ENCODE measurements at places on chromosomes 2 and 18. TPM values are rescaled to one million over a fixed set of nuclear protein-coding genes. Genes with fewer than 3 reads are reported as not detected.

The GALM gene
- 18.0 TPM for total RNA-seq

The RAB6C gene
- not detected for total RNA-seq

The FBXO15 gene
- 1.1 TPM for total RNA-seq

The SERPINB4 gene
- total RNA-seq = 0.14 TPM

The RGPD5 gene
- 22.0 TPM for total RNA-seq

The MRO gene
- total RNA-seq = 0.18 TPM

The TBR1 gene
- not detected for total RNA-seq

The MC2R gene
- total RNA-seq = not detected

The GPR45 gene
- not detected for total RNA-seq

The GPR148 gene
- total RNA-seq = not detected

The ALK gene
- under 0.01 TPM for total RNA-seq

The CXXC1 gene
- 47.1 TPM for total RNA-seq
